ENCODE measurements at places on chromosomes 3 and 15.

DNA sequence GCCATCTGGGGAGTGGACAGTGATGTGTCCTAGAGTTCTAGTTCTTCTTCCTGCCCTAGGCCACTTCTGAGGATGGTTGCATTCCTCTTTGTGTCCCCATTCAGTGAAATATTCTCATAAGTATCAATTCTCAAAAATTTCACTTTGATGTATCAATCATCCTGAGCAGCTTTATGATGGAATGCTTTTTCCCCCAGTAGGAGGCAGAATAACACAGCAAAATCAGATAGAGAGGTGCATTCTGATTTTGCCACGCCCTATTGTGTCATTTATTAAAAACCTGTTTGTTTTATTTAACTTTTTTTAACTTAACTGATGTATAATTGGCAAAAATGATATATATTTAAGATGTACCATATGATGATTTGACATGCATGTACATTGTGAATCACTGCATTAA is 656.0 kb upstream of the GRM7 start:
- no peak for DNase-seq

DNA sequence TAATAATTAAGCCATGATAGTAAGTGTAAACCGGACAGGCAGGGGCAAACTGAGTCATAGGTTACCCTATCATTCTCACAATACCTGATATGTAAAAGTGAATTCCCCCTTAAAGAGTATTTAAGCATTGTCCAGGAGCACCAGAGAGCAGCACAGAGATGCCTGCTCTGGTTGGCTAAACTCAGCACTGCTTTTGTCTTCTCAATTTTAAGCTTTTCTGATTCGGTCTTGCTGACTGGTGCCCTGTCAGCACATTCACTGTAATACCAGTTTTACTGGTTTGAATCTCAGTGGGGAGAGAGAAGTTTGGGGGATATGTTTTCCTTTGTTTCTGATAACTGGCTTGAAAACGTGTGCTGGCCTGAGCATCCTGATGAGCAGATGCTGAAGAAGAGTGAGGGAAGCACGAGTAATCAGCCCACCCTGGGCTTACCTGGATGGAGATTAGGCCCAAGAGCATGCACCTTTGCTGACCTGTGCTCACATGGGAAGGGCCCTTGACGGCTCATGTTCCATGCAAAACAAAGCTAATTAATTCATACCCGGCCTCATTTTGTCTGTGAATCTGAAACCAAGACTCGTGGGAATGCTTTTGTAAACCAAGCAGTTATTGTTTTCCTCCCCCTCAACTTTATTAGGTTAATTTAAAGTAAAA is 208.5 kb upstream of the MRPL3 start:
- DNase-seq, result no peak

- DNase-seq, result no peak
Observed at GRCh38 chr15:41809121-41809520, 18.8 kb upstream of the JMJD7 start.

- DNase-seq, result no peak
Observed at GRCh38 chr15:96070636-96071035, 259.9 kb upstream of the NR2F2 start.

DNA sequence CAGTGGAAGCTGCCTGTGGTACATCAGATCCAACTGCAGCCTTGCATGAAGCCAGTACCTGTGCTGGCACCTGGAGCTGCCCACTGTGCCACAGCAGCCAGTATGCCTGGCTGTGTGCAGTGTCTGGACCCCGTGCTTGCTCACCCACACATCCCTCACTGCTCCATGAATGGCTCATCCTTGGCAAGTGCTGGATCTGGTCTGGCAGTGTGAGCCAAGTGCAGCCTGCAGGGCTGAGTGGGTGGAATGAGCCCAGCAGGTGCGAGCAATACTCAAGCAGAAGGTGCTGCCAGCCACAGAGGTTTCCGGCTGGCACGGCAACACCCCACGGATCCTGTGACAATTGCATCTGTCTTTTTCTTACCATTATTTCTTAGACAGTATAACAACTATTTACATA is 488.2 kb upstream of the ROBO2 start:
- no peak for DNase-seq

DNA sequence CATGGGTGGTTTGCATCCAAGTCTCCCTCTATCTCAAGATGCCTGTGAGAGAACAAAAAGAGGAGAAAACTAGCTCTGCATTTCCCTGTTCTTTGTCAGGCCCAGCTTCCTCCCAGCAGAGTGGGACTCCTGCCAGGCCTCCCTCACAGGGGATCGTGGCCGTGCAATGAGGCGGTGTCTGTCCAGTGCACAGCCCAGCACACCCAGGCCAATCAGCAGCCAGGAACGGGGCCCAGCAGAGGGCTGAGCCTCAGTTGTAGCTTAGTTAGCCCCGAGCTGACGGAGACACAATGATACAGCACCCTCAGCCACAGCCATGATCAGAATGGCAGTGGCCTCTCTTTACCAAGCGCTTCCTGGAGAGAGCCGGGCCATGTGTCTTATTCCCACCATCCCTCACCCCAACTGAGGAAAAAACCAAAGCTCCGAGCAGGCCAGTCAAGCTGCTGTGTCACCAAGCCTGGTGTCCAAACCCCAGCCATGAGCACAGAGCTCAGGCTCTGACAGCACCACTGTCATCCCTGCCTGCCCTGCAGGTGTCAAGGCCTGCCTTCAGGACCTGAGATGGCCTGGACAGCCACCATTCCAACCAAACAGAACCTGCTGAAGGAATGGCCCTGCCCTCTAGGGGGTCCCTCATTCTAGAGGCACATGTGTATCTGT is 71.1 kb downstream of the DNAJB8 start:
- peak; percentile 5 for DNase-seq

- no peak for DNase-seq
Observed at GRCh38 chr3:179961703-179962078, 75.0 kb downstream of the PEX5L start.

GRCh38 chr3:142180761-142181362 is 31.5 kb upstream of the TFDP2 start:
- no peak for DNase-seq

- DNase-seq, result no peak
Observed at GRCh38 chr3:156109989-156110388, 10.4 kb upstream of the KCNAB1 start.

- DNase-seq, result no peak
Observed at GRCh38 chr3:108024146-108024850, 66.5 kb downstream of the CD47 start.

DNA sequence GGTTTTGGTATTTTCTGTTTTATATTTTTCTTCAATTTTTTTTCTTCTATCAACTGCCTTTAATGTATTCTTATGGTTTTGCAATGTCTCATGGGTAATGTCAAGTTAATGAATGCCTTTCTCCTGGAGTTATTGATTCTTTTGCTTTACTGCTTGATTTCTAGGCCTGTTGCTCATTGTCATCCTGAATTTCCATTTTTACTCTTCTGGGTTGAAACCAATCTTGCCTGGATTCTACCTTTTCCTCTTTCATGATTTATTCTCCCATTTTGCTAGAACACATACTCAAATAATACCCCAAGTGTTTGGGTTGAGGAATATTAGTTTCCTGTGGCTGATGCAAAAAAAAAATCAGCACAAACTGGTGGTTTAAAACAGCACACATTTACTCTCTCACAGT is 315.2 kb upstream of the PDZRN3 start:
- no peak for DNase-seq

- DNase-seq, result no peak
Observed at GRCh38 chr15:44659056-44659455, 4.4 kb downstream of the SPG11 start.

- DNase-seq, result no peak
Observed at GRCh38 chr3:7195934-7196333, 335.0 kb downstream of the GRM7 start.

GRCh38 chr3:144865948-144866347 is 894.3 kb downstream of the DIPK2A start:
- DNase-seq, result no peak

DNA sequence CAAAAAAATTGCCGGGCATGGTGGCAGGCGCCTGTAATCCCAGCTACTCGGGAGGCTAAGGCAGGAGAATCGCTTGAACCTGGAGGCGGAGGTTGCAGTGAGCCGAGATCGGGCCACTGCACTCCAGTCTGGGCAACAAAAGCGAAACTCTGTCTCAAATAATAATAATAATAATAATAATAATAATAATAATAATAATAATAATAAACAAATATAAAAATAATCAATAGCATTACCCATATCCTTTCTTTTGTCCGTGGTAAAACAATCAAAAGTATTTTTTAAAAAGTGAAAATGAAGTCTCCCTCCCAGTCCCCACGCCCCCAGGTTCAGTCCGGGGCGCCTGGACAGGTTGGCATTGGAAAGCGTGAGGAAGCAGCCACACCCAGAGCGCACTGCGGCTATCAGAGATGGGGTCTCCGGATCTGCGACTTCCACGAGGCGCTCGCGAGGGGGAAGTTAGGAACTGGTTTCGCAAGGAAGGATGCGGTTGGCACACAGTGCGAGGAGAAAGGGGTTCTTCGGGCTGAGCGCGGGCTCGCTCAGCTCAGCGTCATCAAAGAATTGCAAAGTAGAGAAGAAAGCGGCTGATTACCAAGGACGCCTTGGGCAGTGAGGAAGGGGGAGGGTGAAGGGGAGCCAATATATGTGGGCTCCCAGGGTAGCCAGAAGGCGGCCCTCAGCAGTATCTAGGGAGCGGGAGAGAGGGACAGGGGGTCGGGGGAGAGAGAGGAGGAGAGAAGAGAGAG is 69.5 kb upstream of the EPHB3 start:
- no peak for DNase-seq

GRCh38 chr3:481111-481510 is 284.5 kb downstream of the CHL1 start:
- no peak for DNase-seq

DNA sequence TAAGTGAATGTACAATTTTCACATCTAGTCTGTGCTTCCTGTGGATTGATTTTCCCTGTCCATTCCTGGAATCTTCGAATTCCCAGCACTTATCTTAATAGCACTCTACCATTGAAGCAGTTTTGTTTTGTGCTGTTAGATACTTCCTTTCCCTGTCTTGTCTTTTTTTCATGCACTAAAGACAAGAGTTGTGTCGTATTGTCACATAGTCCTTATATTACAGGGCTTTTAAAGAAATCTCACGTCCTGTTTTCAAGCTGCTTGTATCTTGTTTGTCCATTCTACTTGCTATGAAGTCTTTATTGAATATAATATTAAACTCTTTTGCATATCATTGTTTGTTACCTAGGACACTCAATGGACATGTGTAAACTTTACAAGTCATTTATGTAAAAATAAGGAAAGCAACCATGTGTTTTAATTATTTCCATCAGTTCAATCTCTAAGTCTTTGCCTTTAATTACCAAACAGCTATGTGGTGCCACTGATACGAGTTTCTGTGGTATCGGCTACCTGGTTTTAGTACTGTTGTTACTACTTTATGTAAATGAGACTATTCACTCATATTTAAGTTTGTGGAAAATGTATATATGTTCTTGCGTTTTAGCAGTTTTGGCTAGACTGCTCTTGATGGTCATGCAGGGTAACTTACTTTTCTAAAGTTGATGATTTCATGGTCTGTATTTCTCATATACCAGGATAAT is 10.3 kb downstream of the PIK3CA start:
- DNase-seq, result no peak

DNA sequence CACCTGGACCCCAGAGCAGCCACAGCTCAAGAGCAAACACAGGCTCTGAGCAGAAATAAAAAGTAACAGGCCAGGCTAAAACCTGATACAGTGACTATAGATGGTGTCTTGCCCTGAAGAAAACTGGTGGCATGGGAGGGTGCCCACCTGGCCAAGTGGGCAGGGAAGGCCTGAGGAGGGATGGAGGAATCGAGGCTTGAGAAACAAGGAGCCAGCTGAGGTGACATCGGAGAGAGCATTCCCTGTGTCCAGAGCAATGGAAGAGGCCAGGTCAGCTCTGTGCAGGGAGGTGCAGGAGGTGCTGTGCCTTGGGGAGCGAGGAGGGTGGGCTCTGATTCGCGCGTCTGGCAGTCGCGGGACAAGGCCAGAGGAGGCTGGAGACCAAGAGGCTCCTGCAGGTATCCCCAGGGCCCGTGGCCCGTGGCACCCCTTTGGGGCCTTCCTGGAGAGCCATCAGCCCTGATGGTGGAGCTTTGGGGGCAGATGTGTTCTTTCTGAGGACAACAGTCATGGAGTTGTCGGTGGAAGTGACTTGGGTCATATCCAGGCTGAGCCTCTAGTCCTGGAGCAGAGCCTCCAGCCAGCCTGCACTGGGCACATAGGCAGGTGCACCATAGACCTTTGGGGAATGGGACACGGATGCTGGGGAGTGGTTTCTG is 56.1 kb downstream of the PLXNA1 start:
- DNase-seq, result no peak

DNA sequence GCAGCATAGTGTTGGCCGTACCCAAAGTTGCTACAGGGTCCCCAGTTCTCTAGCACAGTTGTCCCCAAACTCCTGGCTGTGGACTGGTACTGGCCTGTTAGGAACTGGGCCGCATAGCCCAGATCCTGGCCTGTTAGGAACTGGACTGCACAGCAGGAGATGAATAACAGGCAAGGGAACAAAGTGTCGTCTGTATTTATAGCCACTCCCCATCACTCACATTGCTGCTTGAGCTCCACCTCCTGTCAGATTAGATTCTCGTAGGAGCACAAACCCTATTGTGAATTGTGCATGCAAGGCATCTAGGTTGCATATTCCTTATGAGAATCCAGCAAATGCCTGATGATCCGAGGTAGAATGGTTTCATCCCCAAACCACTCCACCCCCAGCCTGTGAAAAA is 604.0 kb upstream of the LMCD1 start:
- no peak for DNase-seq

DNA sequence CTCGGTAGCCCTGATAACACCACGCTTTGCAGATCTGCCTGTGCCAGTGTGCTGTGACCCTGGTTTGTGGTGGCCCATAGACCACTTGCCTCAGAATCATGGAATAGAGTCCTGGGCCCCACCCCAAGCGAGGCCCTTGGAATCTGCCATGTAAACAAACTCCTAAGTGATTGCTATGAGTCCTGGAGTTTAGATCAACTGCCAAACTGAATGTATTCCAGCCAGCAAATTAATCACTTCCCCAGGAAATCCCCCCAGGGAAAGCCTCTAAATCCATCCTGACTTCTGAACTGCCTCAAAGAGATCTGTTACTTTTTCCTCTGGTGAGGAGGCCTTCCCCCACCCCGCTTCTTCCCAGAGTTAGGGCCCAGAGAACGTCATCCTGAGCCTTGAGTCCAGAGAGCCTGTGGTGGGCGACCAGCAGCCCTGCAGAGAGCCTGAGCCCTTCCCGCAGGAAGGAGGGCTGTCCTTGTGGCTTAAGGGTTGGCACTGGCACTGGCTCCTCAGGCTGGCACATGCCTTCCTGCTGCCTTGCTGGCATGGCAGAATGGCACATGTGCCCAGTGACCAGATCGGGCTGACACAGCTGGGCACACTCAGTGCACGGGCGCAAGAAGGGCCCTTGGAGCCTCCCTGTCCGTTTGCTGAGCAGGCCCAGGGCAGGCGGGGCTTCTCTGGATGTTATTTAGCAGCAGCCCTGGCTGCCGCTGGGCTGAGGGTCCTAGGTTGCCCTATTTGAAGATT is 50.6 kb upstream of the PLXNA1 start:
- no peak for DNase-seq

Measured in fibroblast of skin of left quadriceps (primary cell).